Right cardiac atrium (tissue), 5 donors: ENCODE measurements at places on chromosomes 3 and 15. TPM values are rescaled to one million over a fixed set of nuclear protein-coding genes. Genes with fewer than 3 reads are reported as not detected.

DNA sequence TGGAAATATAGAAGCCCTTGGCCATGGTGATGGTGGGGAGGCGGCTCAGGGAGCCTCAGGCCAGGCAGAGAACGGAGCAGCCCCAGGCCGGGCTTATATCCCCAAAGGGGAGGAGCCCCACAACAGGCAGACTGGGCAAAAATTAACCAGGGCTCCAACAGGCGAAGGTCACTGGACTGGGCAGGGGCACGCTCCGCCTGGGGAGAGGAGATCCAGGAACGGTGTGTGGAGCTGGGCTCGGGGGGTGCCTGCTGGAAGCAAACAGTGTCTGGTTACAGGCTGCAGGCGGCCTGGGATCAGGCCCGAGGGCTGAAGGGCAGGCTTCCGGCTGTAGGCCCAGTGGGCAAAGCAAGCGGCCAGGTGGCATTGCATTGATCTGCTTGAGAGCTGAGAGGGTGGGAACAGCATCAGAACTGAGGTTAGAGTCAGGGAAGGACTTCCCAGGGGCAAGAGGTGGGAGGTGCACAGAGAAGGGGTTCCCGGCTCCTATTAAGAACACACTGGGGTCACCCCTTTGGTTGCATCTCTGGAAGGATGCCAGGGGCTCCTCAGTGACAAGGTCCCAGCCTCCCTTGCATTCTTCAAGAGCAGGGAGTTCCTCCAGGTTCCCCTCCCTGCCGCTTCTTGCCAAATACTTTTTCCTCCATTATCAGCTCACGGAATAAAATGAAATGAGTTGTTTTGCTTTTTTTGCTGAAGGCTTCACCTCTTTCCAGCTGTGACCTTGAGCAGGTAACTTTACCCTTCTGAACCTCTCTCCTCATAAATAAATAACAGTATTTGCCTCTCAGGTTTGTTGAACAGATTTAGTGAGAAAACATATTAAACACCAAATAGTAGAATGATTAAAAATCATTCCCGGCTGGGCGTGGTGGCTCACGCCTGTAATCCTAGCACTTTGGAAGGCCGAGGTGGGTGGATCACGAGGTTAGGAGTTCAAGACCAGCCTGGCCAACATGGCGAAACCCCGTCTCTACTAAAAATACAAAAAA, 7.8 kb downstream of the ANPEP start:
- DNase-seq = peak; percentile 16

Gene NDN
- polyA plus RNA-seq = 37.9 TPM

DNA sequence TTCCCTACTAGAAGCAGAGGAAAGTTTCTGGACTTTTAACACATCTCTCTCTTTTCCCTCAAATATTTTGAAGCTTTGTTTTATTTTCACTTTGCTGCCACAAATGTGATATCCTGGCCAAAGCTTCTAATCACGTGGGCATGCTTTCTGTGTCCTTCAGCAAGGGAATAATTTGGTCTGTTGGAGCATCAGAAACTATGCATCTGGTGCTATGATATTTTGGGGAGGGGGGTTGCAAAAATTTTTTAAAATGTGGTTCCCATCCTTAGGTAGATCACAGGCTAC, 254.2 kb downstream of the GAP43 start:
- DNase-seq = no peak

DNA sequence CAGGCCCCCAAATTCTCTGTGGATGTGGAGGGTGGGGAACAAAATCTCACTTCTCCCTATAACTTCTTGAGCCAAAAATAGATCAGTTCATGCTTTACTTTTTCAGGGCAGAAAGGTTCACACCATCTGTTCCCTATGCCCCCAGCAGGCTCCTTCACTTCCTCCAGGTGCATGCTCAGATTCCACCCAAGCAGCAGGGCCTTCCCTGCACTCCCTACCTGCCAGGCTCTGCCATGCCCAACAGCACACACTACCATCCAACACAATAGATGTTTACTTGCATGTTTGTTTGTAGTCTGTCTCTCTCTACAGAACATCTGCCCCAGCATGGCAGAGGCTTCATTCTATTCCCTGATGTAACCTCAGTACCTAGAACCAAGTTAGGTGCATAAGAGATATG, 43.3 kb downstream of the GABRB3 start:
- DNase-seq = no peak

Gene CISH
- polyA plus RNA-seq = 8.0 TPM

- peak; percentile 72 for DNase-seq
Observed at GRCh38 chr3:153221748-153222162, 59.7 kb downstream of the RAP2B start.

GRCh38 chr3:54955496-54955895, 27.6 kb upstream of the LRTM1 start:
- no peak for DNase-seq

Gene CD80
- 0.14 TPM for polyA plus RNA-seq

Gene OIP5
- polyA plus RNA-seq = 0.25 TPM

Gene HYAL1
- polyA plus RNA-seq = 25.4 TPM

Gene STRIT1
- polyA plus RNA-seq = 0.14 TPM

DNA sequence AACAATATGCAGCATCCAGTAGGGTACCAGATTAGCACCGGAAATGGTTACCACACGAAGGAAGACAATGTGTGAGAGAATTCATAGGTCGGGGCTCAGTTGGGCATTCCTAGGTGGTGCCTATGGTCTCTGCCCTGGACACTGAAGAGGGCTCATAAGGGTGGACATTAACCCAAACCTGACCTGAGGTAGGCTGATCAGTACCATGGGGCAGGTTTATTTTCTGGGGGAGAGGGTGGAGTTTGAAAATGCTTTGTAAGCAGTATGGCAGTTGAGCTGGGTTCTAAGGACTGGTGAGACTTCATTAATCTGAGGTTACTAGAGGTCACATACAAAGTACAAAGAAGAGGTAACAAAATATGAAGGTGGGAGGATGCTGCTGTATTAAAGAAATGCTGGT, 68.4 kb downstream of the RPL22L1 start:
- no peak for DNase-seq

Gene LRRC3B
- polyA plus RNA-seq = 0.16 TPM

Gene SOX2
- polyA plus RNA-seq = 1.0 TPM

Gene PGBD4
- polyA plus RNA-seq = 1.5 TPM

GRCh38 chr15:31041610-31042009, 50.2 kb upstream of the MTMR10 start:
- DNase-seq = no peak

- no peak for DNase-seq
Observed at GRCh38 chr3:128041344-128041743, 10.9 kb upstream of the SEC61A1 start.

GRCh38 chr15:80645494-80646065, 49.5 kb upstream of the ABHD17C start:
- DNase-seq = no peak

Gene PLSCR5
- polyA plus RNA-seq = not detected

DNA sequence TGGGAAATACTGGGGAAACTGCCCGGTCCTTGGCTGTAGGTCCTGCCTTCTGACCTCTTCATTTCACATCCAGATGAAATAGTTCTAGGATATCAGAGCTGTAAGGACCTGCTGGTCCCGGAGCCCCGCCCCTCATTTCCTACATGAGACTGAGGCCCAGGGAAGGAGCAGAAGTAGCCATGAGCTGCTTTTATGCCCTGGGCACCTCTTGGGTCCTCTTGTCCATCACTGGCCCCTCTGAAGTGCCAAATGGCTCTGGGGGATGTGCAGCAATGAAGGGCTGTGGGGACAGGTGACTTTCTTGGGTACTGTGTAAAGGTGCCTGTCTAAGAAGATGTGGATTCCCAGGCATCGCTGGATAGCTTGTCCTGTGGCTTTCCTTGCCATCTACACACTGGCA, 40.3 kb upstream of the ESYT3 start:
- DNase-seq = no peak

DNA sequence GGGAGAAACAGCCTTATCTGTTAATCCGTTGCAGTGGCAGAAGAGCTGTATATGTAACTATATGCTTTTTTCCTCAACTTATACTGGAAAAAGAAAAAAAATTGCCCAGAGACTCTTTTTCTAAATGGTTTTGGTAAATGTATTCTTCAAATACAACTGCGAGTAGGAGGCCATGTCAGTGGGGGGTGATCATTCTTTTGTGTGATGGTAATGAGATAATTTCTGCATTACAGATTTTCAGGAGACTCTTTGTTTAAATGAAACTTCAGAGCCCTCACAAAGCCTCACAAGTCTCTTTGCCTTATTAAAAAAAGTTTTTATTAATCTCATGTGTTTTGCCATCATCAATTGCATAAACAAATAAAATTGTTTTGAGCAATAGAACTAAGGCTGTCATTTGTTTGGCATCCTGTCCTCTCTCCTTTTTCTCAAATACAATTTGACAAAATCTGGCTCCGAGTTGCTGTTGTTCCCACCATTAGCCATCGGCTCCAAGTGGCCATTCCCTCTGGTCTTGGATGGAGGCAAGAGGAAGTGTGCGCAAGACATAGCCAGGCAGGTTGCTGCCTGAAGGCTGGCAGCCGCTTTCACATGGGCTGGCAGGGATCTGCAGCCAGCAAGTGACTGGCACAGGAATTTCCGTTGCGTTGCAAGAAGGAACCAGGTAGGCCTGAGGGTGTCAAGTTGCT, 116.7 kb downstream of the FNDC3B start:
- DNase-seq = peak; percentile 45

Gene POPDC2
- polyA plus RNA-seq = 504 TPM

- DNase-seq = no peak
Observed at GRCh38 chr3:100060685-100061484, 53.4 kb downstream of the FILIP1L start.

GRCh38 chr15:98582900-98583554, 65.3 kb upstream of the IGF1R start:
- DNase-seq = no peak

- no peak for DNase-seq
Observed at GRCh38 chr3:53346922-53347260, 452 bp downstream of the DCP1A start.

DNA sequence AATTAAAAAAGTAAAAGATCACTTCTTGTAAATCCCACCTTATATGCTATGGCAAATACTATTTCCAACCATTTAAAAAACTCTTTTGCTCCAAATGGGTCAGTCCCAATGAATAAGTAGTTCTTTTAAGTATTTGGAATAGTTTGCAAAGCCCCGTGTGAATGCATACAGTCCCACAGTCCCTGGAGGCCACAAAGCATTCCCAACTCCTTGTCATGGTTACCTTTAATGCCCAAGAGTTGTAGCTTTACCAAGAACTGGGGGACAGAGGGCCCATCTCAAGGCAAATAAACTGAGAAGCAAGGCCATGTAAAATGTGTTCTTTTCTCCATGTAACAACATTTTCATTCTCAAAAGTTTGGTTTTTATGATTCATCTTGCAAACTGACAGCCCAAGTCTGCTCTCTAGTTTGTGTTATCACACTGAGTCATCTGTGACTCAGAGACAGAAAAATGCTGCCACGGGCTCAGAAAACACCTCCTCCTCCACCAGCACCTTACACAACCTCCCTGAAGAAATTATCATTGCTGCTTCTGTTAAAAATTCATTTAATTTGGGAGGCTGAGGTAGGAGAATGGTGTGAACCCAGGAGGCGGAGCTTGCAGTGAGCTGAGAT, 336.2 kb downstream of the ERC2 start:
- no peak for DNase-seq

DNA sequence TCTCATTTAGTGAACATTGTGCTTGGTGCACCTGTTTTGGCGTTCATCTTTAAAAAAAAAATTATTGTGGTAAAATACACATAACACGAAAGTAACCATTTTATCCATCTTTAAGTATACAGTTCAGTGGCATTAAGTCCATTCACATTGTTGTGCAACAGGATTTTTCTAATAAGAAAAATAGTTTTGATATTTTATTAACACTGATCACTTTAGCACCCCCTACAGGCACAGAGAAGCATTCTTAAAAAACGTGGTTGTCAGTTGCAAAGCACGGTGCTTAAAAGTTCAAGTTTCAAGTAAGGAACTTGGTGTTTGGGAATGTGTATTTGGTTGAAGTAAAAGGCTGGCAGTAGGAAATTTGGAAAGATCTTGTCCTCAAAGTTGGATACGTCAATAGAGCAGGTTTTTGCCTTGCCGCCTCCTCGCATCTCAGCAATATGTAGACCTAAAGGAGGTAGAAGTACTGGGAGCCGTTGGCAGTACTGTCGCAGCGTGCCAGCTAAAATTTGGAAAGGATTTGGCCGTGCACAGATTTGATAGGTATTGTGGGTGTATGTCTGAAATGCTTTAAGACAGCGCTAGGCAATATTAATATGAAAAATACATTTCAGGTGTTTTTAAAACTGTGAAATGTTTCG, 110.4 kb downstream of the LRRC28 start:
- DNase-seq = no peak

DNA sequence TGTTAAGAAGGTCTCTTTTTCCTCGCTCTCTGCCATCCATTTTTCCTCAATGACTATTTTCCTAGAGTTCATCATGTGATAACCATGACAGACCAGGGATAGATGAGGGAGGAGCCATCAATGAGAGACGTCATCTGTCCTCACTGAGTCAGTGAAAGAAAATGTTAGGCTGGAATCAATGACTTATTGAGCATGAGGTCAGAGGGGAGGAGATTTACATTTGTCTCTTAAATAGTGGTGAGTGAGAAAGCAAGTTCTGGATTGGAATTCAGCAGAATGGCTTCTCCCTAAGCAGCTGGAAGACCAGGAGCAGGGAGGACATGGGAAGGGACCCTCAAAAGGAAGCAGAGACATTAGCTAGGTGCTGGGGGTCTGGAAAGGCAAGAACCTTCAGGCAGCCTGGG, 28.2 kb upstream of the USP3 start:
- no peak for DNase-seq

- no peak for DNase-seq
Observed at GRCh38 chr3:187458921-187459320, 90.7 kb downstream of the RTP4 start.

DNA sequence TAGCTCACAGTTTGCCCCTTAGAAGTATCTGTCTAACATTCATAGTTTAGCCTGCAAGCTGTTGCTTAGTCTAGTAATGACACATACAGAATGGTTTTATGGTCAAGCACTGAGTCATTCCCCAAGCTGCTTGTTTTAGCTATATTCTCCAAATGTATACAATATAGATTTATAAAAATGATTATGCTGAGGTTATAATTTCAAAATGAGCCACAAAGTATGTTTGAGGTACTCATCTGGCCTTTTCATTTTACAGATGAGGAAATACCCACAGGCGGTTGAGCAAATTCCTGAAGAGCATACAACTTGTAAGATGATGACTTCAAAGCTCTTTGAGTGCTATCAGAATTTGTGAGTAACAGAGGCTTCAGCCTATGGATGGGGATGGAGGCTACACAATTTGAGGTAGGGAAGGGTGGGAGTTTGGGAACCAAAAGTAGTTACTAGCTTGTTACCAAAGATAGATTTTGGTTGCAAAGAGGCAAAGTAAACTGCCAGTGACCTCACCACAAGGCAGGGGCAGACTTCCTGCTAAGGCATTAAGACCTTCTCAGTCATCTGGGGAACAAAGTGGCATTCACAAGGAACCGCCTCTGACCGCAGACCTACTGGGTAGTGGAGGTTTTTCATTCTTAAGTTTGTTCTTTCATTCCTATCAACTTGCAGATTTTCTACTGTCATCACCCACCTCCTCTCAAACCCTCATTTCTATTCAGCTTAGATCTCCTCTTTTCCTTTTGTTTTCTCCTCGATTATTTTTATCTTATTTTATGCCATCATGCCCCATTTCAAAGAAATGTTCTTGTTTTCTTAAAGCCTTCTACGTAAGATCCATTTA, 257.2 kb upstream of the NECTIN3 start:
- DNase-seq = no peak

GRCh38 chr3:196423044-196423781, 9.0 kb downstream of the UBXN7 start:
- DNase-seq = peak; percentile 73
